ENCODE measurements at places on chromosomes 3 and 15.

GRCh38 chr15:75049392-75049791 is 26.0 kb downstream of the PPCDC start:
- DNase-seq: no peak

- no peak for DNase-seq
Measured at GRCh38 chr3:52243791-52244628, 1.5 kb upstream of the PPM1M start.

- no peak for DNase-seq
Measured at GRCh38 chr3:132417695-132418411, 551 bp downstream of the DNAJC13 start.

GRCh38 chr3:195062866-195063540 is 208.0 kb downstream of the XXYLT1 start:
- DNase-seq: no peak

DNA sequence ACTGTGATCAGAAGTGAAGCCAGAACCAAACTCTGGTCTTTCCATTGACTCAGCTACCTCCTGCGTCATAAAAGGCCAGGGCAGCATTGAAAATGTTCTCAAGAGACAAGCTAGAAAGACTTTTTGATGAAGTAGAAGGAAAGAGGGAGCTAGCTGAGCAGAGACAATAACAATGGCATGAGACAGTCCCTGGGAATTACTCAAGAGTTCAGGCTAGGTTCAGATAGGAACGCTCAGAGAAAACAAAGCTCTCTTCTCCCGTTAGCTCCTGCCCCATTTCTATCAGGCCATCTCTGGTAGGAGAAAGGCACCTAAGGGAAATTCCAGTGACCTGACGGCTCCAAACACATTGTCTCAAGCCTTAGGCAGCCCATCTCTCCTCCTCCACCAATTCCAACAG is 7.0 kb upstream of the OXTR start:
- DNase-seq: no peak

DNA sequence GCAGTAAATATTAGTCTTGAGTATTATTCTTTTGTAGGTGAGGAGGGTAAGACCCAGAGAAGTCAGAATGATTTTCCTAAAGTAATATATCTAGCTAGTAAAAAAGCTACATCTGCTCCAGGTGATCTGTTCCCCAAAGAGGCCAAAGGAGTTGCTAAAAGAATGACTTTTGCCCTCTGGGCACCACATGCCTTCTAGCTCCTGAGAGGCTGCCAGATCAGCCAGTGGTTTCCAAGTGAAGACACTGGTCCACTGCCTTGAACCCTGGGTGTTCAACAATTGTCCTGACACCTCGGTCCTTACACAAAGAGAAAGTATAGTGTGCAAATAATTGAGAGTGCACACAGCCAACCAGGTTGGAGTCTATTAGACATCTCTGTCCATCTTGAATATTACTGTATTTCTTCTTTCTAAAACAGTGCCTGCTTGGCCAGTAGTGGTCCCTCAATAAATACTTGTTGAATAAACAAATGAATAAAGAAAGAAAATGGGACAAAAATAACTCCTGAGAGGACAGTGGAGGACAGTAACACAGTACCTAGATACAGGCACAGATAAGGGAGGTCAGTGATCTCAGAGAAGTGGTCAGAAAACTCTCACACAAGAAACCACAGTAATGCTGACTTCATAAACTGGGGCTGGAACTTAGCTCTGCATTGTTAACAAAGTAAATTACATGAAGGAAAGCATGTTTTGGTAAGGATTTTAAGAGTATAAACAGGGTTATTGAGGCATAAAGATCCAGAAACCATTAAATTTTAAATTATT is 56.6 kb upstream of the CSTA start:
- DNase-seq: no peak

DNA sequence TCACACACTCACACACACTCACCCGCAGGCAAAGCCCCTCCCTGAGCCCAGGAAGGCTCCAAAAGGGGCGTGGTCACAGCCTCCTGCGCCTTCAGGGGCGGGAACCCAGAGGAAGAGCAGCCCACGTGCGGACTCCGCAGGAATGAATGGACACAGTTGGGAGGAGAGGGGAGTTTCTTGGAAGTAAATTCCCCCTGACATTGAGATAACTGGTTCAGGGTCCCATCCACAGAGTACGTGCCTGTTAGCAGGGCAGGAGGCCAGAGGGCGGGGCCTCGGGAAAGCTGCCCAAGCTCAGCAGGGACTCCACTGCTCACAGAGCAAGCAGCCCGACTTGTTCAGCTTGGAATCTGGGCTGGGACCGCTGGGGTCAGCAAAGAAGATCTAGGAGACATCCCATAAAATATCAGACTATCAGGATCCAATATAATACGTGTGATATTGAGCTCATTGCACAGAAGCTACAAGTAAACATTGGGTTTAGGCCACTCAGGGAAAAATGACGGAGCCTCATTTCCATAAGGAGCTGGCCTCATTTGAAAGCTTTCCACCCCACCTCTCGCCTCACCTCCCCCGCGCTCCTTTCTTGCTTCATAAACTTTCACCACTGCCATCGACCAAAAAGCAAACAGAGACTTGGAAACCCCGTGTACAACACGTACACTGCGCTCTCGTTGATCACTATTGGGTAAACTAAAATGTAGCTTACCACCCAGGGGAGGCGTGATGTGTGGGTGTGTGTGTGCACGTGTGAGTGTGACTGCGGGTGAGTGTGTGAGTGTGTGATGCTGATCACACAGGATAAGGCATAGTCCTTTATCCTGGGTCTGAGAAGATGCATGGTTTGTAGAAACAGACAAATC is 36.0 kb downstream of the TM2D3 start:
- peak; percentile 31 for DNase-seq

GRCh38 chr3:74041068-74041675 is 416.4 kb upstream of the PDZRN3 start:
- DNase-seq: no peak

- no peak for DNase-seq
Measured at GRCh38 chr3:184560531-184560930, 1.1 kb upstream of the EPHB3 start.

- no peak for DNase-seq
Measured at GRCh38 chr3:134685929-134686802, 35.3 kb upstream of the KY start.

DNA sequence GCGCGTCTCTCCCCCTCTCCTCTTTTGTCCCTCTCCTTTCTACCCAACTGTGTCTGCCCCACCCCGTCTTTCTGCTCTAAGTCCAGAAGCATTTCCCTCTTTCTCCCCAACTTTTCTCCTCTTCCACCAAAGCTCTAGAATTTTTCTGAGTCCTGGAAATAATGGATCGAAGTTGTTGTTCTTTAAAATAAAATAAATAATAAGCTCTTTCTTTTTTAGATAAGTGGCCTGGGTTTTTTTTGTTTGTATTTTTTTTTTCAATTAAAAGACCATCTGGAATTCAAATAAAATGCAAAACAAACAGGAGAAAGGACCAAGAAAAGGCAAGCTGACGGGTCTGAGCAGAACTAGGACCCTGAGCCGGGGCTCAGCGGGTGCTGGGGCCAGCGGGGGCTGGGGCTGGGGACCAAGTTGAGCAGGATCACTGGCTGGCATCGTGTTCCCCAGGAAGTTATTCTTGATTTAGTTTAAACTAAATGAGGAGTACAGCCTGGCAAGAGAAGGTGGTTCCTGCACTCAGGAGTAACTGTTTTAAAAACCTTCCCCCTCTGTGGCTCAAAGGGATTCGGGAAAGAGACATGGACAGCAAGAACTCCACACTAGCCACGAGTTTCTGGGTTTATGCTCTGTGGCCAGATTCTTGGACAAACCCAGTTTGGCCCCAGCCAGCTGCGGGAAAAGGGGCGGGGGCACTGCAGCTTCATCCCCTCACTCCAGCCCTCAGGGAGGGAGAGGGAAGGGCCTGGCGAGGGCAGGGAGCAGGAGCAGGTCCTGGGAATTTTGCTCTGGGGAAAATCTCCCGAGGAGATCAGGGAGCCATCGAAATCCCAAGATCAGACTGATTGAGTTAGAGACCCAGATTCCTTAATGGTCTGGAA is 8.4 kb downstream of the GATA2 start:
- no peak for DNase-seq

- DNase-seq: no peak
Measured at GRCh38 chr3:73349657-73350056, 275.1 kb downstream of the PDZRN3 start.

DNA sequence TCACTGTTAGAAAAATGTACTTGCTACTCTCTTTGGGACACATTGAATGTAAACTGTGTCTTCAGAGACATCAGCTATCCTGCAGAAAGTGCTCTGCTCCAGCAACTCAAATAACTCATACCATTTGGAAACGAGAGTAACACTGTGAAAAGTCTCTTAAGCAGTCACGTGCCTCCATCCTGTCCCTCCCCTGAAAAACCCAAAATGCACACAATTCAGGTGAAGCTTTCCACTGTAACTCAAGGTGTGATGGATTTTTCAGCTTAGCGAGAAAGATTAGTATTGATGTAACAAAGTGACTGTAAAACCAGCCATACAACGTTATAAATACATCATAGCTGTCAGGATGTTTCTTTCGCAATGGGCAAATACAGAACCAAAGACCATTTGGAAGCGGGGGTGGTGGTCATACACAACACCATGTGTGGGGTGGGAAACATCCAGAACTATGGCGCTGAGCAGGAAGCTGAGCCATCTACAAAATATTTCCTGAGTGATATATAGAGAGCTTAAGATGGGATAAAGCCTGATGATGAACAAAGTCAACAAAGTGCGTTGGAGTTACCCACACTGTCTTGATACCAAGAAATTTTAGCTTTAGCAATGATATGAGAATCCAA is 332.3 kb downstream of the FOXP1 start:
- no peak for DNase-seq

DNA sequence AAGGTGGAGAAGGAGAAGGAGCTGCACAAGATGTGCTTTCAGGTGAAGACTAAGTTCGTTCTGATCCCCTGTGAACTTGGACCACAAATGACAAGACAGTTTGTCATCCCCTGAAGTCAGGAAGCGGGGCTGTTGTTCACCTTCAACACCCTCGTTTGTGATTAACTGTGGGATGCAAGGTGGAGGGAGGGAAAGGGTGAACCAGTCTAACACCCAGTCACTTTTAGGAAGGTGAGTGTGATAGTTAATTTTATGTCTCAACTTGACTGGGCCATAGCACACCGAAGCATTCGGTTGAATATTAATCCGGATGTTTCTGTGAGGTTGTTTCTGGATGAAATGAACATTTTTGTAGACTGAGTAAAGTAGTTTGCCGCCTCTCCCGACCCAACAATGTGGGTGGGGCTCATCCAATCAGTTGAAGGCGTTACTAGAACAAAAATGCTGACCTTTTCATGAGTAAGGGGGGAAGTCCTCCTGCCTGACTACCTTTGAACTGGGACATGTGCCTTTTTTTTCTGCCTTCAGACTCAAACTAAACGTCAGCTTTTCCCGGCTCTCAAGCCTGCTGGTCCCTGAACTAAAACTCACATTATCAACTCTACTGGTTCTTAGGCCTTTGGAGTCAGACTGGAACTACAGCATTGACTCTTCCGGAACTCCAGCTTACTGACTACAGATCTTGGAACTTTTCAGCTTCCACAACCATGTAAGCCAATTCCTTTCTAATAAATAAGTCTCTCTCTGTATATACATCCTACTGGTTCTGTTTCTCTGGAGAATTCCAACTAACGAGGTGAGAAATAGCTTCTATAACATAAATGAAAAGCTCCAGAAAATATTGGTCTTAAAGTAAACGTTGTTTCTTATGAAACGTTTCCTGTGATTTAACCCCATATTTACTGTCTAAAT is 264.0 kb upstream of the SLITRK3 start:
- no peak for DNase-seq

GRCh38 chr3:106811376-106811775 is 565.9 kb upstream of the CCDC54 start:
- no peak for DNase-seq

GRCh38 chr3:180860180-180860858 is 52.2 kb upstream of the FXR1 start:
- no peak for DNase-seq

DNA sequence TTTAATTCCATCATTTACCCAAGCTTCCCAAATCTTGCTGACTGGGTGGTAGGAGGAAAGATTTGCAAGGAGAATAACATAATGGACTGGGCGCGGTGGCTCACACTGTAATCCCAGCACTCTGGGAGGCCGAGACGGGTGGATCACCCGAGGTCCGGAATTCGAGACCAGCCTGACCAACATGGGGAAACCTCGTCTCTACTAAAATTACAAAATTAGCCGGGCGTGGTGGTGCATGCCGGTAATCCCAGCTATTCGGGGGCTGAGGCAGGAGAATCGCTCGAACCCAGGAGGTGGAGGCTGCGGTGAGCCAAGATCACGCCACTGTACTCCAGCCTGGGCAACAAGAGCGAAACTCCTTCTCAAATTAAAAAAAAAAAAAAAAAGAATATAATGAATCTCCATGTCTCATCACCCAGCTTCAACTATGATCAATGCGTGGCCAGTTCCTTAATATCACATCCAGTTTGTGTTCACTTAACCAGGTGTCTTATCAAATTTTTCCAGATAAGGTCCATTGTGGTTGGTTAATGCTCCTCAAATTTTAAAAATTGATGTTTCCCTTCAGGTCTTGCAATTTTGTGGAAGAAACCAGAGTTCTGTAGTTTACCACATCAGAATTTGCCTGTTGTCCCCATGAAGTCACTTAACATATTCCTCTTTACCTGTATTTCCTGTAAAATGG is 1.3 kb upstream of the ABCF3 start:
- no peak for DNase-seq

- DNase-seq: no peak
Measured at GRCh38 chr3:183638101-183638852, 2.9 kb downstream of the KLHL24 start.

DNA sequence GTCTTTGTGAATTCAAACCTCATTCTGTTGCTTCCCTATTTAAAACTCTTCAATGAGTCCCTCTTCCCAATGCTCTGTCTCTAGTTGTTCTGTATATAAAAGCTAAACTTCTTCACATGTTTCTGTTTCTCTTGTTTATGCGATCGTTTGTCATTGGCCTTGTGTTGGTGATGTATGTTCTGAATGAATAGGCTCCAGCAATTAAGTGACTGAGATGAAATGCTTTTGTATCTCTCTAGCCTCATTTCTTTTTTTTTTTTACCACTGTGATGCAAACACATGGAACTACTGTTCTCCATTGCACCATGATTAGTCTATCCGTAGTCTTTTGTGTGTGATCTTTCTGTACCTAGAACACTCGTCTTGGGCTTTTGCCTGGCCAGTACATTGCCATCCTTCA is 380.5 kb upstream of the TPRG1 start:
- no peak for DNase-seq

DNA sequence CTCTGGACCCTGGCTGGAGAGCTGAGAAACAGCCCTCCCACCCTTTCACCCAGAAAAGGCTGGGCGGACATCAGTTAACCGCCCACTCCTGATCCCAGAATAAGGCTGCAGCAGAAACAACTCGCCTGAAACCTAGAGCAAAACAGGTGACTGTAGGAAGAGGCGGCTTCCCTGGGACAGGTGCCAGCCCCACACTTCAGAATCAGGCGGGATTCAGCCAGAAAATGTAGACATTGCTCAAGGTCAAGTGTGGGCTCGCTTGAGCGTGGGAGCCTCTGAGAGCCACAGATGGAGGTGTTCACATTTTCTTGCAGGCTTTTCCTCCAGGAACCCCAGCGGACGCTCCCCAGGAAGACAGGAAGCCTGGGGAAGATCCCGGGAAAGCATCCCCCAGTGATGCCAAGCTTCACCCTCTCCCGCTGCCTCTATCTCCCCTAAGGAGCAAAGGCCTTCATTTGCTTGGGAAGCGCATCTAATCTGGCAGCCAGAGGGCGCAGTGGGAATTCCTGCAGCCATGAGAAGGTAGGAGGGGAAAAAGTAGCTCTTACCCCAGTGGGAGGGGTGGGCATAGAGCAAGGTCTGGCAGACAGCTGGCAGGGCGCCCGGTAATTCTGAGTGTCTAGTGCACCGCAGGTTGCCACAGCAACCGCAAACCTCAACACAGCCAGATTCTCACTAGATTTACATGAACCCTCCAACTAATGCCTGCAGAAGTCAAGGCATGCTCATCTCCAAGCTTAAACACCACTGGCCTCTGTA is 77.7 kb downstream of the OCA2 start:
- DNase-seq: peak; percentile 76
